ENCODE measurements at places on chromosomes 1 and 21. TPM values are rescaled to one million over a fixed set of nuclear protein-coding genes. Genes with fewer than 3 reads are reported as not detected.

- no peak for DNase-seq
Measured at GRCh38 chr1:84851839-84852238, 41.2 kb downstream of the LPAR3 start.

DNA sequence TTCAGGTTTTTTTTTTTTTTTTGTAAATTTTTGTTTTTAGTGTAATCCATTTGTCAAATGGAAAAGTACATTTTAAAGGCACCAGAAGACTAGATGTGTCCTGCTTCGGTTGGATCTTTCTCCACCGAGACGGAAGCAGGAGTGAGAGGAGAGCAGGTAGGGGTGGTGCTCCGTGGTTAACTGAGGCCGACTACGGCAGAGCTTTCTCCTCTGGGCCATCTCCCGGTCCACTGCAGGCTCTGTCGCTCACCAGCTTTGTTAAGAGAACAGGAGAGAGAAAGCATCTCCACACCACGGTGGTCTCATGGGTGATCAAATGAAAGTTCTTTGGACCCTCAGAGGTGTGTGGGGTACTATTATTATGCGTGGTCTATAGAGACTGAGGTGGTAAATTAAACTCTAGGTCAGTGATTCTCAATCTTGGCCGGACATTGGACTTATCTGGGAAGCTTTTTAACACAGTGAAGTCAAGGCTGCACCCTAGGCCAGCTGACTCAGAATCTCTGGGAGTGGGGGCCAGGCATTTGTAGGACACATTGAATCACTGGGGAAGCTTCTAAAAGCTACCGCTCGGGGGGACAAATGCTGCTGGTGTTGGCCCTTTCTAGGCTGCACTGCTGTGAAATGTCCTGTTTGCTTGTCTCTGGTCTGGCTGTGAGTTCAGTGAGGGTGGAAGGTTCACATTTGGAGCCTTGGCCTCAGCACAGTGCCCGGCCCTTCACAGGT, 25.0 kb downstream of the ABCA4 start:
- peak; percentile 71 for DNase-seq

DNA sequence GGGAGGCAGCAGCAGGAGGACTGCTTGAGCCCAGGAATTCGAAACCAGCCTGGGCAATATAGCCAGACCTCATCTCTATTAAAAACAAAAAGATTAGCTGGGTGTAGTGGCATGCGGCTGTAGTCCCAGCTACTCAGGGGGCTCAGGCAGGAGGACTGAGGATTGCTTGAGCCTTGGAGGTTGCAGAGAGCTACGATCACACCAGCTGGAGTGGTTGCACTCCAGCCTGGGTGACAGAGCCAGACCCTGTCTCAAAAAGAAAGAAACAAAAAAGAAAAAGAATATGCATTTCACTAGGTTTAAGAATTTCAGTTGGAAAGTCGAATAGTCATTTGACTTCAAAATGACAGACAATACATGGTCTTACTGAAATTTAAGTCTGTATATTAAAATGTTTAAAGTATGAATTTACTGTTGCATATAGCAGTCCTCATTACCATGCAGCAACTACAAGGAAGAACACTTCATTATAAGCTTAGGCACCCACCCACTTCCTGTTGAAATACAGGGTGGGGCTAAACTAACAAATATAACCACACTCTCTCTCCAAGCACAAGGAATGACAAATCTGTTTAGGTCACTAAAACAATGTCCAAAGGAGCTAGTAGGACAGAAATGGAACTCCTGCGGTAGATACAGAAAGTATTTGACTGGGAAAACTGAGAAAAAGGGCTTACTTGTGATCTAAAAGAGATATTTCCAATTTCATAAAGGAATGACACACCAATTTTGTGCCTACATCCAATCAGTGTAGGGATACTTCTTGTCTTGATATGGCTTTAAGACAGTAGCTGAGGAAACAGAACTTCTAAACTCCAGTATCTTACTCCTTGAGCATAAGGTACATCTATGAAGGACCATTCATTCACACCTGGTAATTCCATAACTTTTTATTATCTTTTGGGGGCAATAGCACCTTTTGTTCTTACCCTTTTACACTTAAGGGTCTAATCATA, 44.1 kb downstream of the GPR3 start:
- no peak for DNase-seq

DNA sequence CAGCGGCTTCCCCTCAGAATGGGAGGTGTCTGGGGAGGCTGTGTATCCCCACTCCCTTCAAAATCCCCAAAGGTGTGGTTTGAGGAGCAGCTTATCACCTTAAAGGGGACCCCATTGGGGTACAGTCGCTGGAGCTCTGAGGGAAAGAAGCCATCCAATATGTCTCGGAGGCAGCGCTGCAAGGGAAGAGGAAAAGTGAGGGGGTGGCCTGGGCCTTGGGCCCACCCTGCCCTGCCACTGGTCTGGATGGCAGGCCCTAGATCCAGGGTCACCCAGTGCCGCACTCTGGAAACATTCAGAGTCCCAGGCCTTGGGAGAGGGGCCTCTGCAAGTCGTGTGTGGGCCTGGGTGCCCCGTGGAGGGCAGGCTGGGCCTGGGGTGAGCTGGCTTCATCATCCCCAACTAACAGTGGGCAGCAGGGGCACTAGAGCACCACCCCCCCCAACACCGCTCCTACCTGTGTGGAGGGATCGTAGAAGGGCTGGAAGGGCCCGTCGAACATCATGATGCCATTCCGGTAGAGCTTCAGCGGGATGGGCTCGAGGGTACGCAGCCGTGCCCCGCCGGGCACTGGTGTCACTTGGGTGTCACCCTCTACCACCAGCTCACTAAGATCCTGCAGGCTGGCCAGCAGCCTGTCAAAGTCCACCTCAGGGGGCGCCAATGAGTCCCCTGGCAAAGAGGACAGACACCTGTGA, 5.6 kb downstream of the SH3BGRL3 start:
- DNase-seq, result peak; percentile 68

DNA sequence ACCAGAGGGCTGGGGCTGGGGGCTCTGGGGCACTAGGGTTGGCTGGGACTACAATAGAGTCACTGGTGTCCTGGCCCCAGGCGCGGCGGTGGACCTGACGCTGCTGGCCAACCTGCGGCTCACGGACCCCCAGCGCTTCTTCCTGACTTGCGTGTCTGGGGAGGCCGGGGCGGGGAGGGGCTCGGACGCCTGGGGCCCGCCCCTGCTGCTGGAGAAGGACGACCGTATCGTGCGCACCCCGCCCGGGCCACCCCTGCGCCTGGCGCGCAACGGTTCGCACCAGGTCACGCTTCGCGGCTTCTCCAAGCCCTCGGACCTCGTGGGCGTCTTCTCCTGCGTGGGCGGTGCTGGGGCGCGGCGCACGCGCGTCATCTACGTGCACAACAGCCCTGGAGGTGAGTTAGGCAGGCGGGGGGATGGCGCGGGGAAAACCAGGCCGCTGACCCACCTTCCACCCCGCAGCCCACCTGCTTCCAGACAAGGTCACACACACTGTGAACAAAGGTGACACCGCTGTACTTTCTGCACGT, 4.1 kb downstream of the TIE1 start:
- DNase-seq, result peak; percentile 60

GRCh38 chr1:25713961-25714360, 86.0 kb upstream of the SELENON start:
- no peak for DNase-seq

- no peak for DNase-seq
Measured at GRCh38 chr1:201460814-201461644, 8.0 kb downstream of the PHLDA3 start.

DNA sequence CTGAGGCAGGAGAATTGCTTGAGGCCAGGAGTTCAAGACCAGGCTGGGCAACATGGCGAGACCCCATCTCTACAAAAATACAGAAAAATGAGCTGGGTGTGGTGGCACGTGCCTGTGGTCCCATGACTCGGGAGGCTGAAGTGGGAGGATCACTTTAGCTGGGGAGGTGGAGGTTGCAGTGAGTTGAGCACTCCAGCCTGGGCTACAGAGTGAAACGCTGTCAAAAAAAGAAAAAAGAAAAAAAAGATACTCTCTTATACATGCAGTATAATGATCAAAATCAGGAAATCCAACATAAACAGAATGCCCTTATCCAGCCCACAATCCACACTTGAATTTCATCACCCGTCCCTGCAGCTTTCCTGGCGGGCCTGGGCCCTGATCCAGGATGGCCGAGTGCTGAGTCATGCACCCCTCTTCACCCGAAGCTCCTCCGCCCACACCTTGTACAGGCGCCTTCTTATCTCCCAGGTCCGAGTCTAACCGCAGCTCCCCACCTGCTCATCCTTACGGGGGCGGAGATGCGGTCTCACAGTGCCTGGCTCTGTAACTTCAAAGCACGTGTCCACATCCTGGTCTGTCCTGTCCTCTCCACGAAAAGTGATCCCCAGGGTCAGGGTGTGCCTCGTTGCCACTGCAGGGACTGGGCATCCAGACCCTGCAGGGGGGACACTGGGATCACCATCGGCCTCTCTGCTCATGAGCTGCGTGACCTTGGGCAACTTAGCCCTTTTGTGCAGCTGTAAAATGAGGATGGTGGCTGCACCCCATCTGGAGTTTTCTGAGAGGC, 120.2 kb upstream of the SLC45A1 start:
- DNase-seq, result peak; percentile 78

- DNase-seq, result no peak
Measured at GRCh38 chr1:198492872-198493271, 47.6 kb downstream of the ATP6V1G3 start.

DNA sequence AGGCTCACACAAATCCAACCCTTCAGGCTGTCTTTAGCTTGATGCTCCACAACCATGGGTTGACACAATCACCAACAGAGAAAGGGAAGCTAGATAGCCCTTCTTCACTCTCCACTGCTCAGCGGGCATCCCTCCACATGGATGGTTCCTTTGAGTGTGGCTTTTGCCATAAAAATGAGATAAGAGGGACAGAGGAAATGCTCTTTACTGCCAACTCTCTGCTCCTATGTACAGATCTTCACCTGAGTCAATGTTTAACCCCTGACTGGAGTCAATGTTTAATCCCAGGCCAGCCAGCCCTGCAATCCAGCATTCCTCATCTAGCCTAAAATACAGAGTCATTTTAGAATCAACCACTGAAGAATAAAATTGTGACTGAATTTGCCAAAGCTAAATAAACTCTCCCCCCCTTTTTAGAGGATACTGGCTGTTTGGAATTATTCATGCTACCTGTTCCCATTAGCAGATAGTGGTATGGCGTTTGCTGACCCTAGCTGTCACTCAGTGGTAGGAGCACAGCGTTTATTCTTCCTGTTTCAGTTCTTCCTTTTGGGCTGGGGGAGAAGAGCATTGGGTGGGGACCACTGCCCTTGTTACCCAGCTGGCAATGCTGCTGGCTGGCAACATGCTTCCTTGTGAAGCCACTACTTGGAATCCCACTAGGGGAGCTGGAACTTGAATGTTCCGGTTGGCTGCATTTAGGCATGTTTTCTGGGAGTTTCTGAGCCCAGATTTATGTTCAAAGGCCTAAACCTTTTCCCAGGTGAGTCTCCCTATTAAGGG, 5.2 kb upstream of the PIGR start:
- no peak for DNase-seq

GRCh38 chr1:23451441-23451840, 26.9 kb upstream of the TCEA3 start:
- no peak for DNase-seq

DNA sequence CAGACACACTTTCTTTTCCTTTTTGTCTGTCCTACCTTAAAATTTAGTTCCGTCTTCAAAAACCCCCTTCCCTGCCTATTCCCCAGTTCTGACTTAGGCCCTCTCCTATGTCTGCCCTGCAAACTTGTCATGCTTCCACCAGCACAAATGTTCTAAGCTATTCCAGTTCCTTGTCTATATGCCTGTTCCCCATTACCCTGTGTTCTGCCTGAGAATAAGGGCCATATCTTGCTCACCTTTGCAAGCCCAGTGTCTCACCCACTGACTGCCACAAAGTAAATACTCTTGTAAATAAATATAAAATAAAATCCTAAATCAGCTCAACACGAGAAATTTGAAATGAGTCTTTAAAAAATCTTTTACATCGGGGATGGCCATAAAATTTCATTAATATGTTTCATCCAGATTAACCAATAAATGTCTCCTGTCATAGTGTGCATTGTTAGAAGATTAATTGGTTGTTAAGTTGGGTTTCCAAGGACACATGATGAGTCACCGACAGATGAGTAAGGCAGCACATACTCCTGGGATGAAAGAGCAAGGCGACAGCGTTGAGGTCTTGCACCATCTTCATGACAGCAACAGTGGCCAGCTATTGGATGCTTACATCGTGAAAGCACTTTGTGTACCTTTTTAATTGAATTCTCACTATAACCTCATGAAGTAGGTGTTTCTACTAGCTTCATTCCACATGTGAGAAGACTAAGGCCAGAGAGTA, 92.6 kb upstream of the NGF start:
- DNase-seq, result no peak

DNA sequence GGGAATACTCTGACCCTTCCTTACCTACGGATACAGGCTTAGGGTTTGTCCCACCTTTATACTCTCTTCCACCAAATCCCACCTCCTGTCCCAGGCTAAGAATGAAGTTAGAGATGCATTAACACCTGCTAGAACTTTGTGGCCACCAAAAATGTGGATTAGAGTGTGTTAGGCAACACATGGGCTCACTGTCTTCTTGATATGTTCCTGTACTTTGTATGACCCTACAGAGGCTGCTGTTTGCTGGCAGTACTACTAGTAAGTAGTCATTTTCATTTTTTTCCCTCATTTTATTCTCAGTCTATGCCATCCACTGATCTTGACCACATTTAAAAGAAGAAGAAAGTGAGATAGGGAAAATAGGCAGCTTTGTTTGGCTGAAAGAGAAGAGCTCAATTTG, 21.0 kb upstream of the TMEM39B start:
- DNase-seq, result no peak

- no peak for DNase-seq
Measured at GRCh38 chr1:32496127-32496526, 31.3 kb downstream of the ZBTB8B start.

GRCh38 chr1:110305900-110306420, 33.2 kb upstream of the RBM15 start:
- DNase-seq, result no peak

- no peak for DNase-seq
Measured at GRCh38 chr1:84642774-84643173, 47.5 kb downstream of the SSX2IP start.

ZMYM4 gene
- 35.7 TPM for total RNA-seq

OR2L2 gene
- total RNA-seq, result not detected

TFF2 gene
- total RNA-seq, result not detected

TNN gene
- total RNA-seq, result 0.18 TPM

CFAP141 gene
- not detected for total RNA-seq

LDLRAD2 gene
- not detected for total RNA-seq

IL20 gene
- not detected for total RNA-seq

UBIAD1 gene
- 8.7 TPM for total RNA-seq

MIA3 gene
- 59.8 TPM for total RNA-seq

SLC25A34 gene
- total RNA-seq, result 3.0 TPM

LCE6A gene
- total RNA-seq, result not detected

S100A7A gene
- total RNA-seq, result not detected

KLHL12 gene
- total RNA-seq, result 20.2 TPM

OR6N1 gene
- total RNA-seq, result not detected

Data from right cardiac atrium (tissue), 5 donors.